Esophagus muscularis mucosa (tissue), 4 donors: ENCODE measurements at places on chromosomes 1 and 21. TPM values are rescaled to one million over a fixed set of nuclear protein-coding genes. Genes with fewer than 3 reads are reported as not detected.

GRCh38 chr1:220803401-220804201 lies 16.9 kb downstream of the MTARC1 start:
- no peaks in the 10 kb centered on the region for H3K27me3 ChIP-seq
- peak overlapping the region; percentile 67 for H3K27ac ChIP-seq
- H3K4me1 ChIP-seq, result peaks cover 27% of the 10 kb centered on the region
- DNase-seq, result no peak
- H3K36me3 ChIP-seq, result peaks cover 28% of the 10 kb centered on the region

DNA sequence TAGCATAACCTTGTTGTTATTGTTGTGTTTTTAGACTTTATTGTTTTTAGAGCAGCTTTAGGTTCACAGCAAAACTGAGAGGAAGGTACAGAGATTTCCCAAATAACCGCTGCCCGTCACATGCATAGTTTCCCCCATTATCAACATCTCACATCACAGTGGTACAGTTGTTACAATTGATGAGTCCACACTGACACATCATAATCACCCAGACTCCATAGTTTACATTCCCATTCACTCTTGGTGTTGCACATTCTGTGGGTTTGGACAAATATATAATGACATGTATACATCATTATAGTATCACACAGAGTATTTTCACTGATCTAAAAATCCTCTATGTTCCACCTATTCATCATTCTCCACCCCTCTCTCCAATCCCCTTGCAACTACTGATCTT lies 25.9 kb upstream of the TOR3A start:
- H3K4me3 ChIP-seq, result no peak overlapping the region
- no peak for DNase-seq

GRCh38 chr1:11058595-11059154 lies 1.1 kb downstream of the SRM start:
- DNase-seq, result no peak
- peak overlapping the region; percentile 96 for H3K4me3 ChIP-seq
- peaks cover 51% of the 10 kb centered on the region for H3K36me3 ChIP-seq

- DNase-seq, result no peak
- H3K36me3 ChIP-seq, result no peaks in the 10 kb centered on the region
- H3K27me3 ChIP-seq, result peaks cover 20% of the 10 kb centered on the region
- no peak overlapping the region for H3K27ac ChIP-seq
- peaks cover 23% of the 10 kb centered on the region for H3K4me1 ChIP-seq
- H3K4me3 ChIP-seq, result no peak overlapping the region
Observed at GRCh38 chr1:156929596-156930238, 9.3 kb downstream of the LRRC71 start.

- DNase-seq, result no peak
- H3K27ac ChIP-seq, result no peak overlapping the region
- no peak overlapping the region for H3K4me3 ChIP-seq
- no peaks in the 10 kb centered on the region for H3K4me1 ChIP-seq
- no peaks in the 10 kb centered on the region for H3K36me3 ChIP-seq
Observed at GRCh38 chr1:107804134-107804533, 160.8 kb downstream of the VAV3 start.

GRCh38 chr1:15820478-15820877 lies 13.0 kb upstream of the UQCRHL start:
- no peak overlapping the region for H3K27ac ChIP-seq
- no peak overlapping the region for H3K4me3 ChIP-seq
- H3K4me1 ChIP-seq, result peaks cover 11% of the 10 kb centered on the region
- H3K27me3 ChIP-seq, result no peaks in the 10 kb centered on the region

DNA sequence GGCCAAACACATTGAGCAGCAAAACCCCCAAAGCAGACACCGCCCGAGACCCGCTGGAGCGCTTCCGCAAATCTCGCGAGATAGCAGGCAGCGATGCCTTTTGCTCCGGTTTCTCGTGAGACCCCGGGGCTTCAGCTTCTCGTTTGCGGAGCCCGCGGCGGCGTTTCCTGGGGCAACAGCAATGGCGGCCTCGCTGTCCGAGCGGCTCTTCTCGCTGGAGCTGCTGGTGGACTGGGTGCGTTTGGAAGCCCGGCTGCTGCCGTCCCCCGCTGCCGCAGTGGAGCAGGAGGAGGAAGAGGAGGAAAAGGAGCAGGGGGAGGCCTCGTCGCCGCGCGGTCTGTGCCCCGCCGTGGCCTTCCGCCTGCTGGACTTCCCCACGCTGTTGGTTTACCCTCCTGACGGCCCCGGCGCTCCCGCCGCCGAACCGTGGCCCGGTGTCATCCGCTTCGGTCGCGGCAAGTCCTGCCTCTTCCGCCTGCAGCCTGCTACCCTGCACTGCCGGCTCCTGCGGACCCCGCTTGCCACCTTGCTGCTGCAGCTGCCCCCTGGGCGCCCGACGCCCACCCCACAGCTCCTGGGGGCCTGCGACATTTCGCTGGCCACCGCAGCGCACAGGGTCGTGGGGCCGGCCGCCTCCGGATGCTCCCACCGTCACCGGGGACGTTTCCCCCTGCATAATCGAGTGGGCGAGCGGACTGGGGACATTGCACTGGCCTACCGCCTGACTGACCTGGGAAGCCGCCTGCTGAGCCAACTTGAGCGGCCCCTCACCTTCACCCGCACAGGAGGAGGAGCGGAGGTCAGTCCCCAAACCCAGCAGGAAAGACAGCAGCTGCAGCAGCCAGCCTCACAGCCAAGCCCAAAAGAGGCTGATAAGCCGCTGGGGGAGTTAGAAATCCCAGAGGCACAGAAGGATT lies at the start of gene MAP10:
TSS of gene MAP10 (plus strand) at position 148 of the 917 bp plus-strand sequence. CDS start at position 182, 34 bp downstream.
- peak within 1 kb of the TSS; percentile 82 for H3K4me3 ChIP-seq
- DNase-seq, result no peak
- H3K4me1 ChIP-seq, result peaks cover 12% of the 10 kb centered on the region
- H3K27me3 ChIP-seq, result no peaks in the 10 kb centered on the region

GRCh38 chr1:175124861-175125260 lies 57.2 kb downstream of the TNN start:
- H3K27ac ChIP-seq, result peak overlapping the region; percentile 10
- no peaks in the 10 kb centered on the region for H3K27me3 ChIP-seq
- H3K36me3 ChIP-seq, result no peaks in the 10 kb centered on the region
- H3K4me3 ChIP-seq, result no peak overlapping the region

GRCh38 chr1:11781297-11781696 lies 19.3 kb downstream of the C1orf167 start:
- H3K4me3 ChIP-seq, result no peak overlapping the region
- peaks cover 21% of the 10 kb centered on the region for H3K4me1 ChIP-seq
- DNase-seq, result no peak
- no peak overlapping the region for H3K27ac ChIP-seq
- H3K27me3 ChIP-seq, result no peaks in the 10 kb centered on the region

DNA sequence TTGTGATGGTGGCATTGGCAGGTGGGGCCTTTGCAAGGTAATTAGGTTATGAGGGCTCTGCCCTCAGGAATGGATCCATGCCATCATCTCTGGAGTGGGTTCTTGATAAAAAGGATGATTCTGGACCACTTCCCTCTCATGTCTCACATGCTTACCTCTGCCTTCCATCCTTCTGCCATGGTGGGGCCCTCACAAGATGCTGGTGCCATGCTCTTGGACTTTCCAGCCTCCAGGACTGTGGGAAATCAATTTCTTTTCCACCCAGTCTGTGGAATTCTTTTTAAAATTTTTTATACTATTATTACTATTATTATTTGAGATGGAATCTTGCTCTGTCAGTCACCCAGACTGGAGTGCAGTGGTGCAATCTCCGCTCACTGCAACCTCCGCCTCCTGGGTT lies 57.3 kb downstream of the ACBD3 start:
- no peaks in the 10 kb centered on the region for H3K27me3 ChIP-seq
- DNase-seq, result no peak
- H3K27ac ChIP-seq, result no peak overlapping the region
- H3K4me1 ChIP-seq, result peaks cover 23% of the 10 kb centered on the region

GRCh38 chr1:8133657-8134430 lies 107.7 kb upstream of the ERRFI1 start:
- no peaks in the 10 kb centered on the region for H3K27me3 ChIP-seq
- no peak overlapping the region for H3K4me3 ChIP-seq
- no peaks in the 10 kb centered on the region for H3K36me3 ChIP-seq
- H3K27ac ChIP-seq, result peak overlapping the region; percentile 92
- peaks cover 74% of the 10 kb centered on the region for H3K4me1 ChIP-seq

DNA sequence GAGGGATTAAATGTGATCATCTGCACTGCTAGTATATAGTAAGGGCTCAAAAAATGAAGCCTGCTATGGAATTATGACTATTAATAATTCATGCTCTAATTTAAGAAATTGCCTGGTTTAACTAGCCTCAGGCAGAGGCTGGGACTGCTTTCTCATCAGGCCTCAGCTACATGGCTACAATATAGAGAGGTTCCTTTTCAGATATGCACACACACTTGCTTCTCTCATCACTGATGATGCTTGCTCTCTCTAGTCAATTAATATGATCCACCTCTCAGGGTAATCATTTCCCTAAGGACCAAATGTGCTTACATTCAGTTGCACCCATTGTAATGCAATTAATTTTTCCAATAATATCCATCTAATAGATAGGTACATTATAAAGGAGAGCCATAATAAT lies 324.9 kb upstream of the ST6GALNAC5 start:
- no peak overlapping the region for H3K4me3 ChIP-seq
- no peaks in the 10 kb centered on the region for H3K36me3 ChIP-seq
- no peaks in the 10 kb centered on the region for H3K4me1 ChIP-seq
- no peak for DNase-seq

GRCh38 chr1:155485945-155486344 lies 76.7 kb downstream of the ASH1L start:
- peaks cover 24% of the 10 kb centered on the region for H3K4me1 ChIP-seq
- no peak for DNase-seq
- H3K4me3 ChIP-seq, result no peak overlapping the region
- no peaks in the 10 kb centered on the region for H3K36me3 ChIP-seq

DNA sequence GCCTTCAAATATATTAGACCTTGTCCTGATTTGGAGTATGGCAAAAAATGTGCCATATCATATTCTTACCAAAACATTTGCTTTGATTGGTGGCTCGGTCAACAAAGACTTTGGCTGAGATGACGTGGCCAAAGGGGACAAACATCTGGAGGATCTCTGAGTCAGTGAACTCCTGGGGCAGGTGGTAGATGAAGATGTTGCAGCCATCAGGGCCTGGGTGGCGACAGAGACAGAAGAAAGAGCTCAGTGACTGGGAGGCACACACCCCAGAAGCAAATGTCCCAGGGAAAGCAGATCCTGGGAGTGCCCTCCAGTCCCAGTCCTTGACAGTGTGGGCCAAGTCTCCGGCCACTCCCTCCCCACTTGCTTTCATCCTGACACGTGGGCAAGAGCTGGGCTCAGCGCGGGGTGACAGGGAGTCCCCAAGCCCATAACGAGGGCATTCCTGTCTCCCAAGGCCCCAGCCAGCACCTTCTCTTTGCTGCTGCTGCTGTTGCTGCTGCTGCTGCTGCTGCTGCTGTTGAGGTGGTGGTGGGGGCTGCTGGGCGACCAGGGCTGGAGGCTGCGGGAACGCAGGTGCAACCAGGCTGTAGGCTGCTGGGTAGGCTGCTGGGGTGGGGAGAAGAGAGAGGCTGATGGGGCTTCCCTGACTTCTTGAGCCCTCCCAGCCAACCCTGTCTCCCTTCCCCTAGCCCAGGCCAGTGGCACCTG lies 10.7 kb downstream of the CELF3 start:
- no peaks in the 10 kb centered on the region for H3K27me3 ChIP-seq
- peaks cover 5% of the 10 kb centered on the region for H3K36me3 ChIP-seq
- H3K27ac ChIP-seq, result no peak overlapping the region
- DNase-seq, result no peak

GRCh38 chr1:89894210-89895201 lies 73.7 kb downstream of the LRRC8D start:
- no peak overlapping the region for H3K4me3 ChIP-seq
- no peak overlapping the region for H3K27ac ChIP-seq
- no peaks in the 10 kb centered on the region for H3K36me3 ChIP-seq
- DNase-seq, result no peak

- no peak for DNase-seq
- H3K27me3 ChIP-seq, result no peaks in the 10 kb centered on the region
- no peak overlapping the region for H3K4me3 ChIP-seq
Observed at GRCh38 chr1:41714638-41715389, 203.9 kb downstream of the HIVEP3 start.

- peak overlapping the region; percentile 70 for H3K4me3 ChIP-seq
- H3K27ac ChIP-seq, result peak overlapping the region; percentile 70
- H3K4me1 ChIP-seq, result peaks cover 67% of the 10 kb centered on the region
- H3K36me3 ChIP-seq, result no peaks in the 10 kb centered on the region
Observed at GRCh38 chr1:201739492-201740085, 89.4 kb upstream of the IPO9 start.

DNA sequence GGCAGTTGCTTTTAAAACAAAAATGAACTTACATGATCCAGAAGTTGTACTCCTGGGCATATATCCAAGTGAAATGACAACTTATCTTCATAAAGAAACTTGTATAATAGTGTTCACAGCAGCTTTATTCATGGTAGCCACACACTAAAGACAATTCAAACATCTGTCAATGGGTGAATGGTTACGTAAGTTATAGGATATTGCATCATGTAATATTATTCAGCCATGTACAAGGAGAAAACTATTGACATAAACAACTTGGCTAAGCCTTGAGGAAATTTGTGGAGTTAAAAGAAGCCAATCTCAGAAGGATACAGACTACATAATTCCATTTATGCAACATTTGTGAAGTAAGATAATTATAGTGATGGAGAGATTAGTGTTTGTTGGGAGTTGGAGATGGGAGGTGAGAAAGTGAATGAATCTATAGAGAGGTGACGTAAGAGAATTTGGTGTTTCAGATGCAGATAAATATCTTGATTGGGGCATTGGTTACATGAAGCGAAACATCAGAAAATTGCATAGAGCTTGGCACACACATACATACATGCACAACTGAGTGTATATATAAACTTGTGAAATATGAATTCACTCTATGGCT lies 49.9 kb upstream of the GRIK1 start:
- H3K27ac ChIP-seq, result no peak overlapping the region
- no peaks in the 10 kb centered on the region for H3K36me3 ChIP-seq
- H3K4me1 ChIP-seq, result no peaks in the 10 kb centered on the region
- no peak overlapping the region for H3K4me3 ChIP-seq

- H3K4me1 ChIP-seq, result no peaks in the 10 kb centered on the region
- no peaks in the 10 kb centered on the region for H3K36me3 ChIP-seq
- H3K27ac ChIP-seq, result no peak overlapping the region
- peaks cover 98% of the 10 kb centered on the region for H3K27me3 ChIP-seq
Observed at GRCh38 chr1:22557341-22557950, 5.8 kb upstream of the EPHA8 start.

GRCh38 chr1:162316187-162316586 lies 60.5 kb downstream of the SPATA46 start:
- no peaks in the 10 kb centered on the region for H3K27me3 ChIP-seq
- no peaks in the 10 kb centered on the region for H3K4me1 ChIP-seq
- no peak for DNase-seq
- no peak overlapping the region for H3K27ac ChIP-seq
- no peak overlapping the region for H3K4me3 ChIP-seq
- no peaks in the 10 kb centered on the region for H3K36me3 ChIP-seq

The PM20D1 gene
- not detected for total RNA-seq

The IVL gene
- total RNA-seq, result not detected

The FUCA1 gene
- 20.0 TPM for total RNA-seq

The NBPF6 gene
- total RNA-seq, result not detected

The DEDD gene
- total RNA-seq, result 82.5 TPM

The DHDDS gene
- total RNA-seq, result 28.7 TPM

The OR6K3 gene
- total RNA-seq, result not detected

The EPHA8 gene
- not detected for total RNA-seq
